ENCODE measurements at places on chromosomes 4 and X.

DNA sequence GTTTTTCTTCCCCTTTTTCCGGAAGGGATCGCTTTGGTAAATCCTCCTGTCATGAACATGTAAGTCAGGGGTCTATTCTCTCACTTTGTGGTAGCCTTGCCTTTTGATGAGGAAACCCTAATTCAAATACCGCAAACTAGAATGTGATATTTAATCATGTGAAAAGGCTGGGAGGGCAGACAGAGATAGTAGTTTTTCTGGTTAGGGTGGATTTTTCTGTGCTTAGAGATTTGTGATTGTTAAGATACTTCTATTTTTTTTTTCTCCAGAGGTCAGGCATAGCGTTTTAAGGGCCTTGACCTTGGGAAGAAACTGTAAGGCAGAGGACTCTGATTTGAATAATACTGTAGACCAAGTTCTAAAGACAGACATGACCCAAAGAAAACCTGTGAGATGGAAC lies 41.8 kb upstream of the PACRGL start:
- no peak for DNase-seq

GRCh38 chr4:16894406-16894805 lies 4.0 kb downstream of the LDB2 start:
- no peak for DNase-seq

DNA sequence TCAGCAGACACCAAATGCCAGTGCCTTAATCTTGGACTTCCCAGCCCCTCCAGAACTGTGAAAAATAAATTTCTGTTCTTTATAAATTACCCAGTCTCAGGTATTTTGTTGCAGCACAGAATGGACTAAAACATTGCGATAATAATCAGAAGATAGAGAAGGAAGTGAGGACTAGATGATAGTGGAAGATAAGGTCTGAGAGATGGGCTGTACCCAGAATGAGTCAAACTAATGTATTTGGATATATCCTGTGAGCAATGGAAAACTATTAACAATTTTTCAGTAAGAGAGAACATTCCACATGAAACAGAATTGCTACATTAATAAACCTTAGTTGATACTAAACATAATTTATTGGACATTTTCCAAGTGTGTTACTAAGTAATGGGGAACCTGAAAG lies 93.3 kb downstream of the FANCB start:
- DNase-seq: no peak

DNA sequence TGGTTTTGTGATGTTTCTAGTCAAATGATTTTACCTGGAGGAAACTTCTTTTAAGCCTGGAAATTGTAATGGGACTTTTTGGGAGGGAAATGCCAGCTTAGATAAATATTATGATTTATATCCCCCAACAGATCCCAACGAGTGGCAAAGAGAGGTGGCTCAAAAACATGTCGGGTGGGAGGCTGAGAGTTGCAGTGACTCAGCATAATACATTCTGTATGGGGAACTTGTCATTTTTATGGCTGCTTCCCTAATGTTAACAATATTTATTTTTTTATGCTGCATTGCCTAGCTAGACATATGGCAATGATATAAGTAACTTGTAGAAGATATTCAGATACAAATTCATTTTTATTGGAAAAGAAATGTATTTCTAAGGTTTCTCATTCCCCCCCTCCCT lies 219.0 kb downstream of the ARHGAP10 start:
- no peak for DNase-seq

GRCh38 chr4:140789759-140790158 lies 33.6 kb upstream of the TBC1D9 start:
- DNase-seq: no peak

DNA sequence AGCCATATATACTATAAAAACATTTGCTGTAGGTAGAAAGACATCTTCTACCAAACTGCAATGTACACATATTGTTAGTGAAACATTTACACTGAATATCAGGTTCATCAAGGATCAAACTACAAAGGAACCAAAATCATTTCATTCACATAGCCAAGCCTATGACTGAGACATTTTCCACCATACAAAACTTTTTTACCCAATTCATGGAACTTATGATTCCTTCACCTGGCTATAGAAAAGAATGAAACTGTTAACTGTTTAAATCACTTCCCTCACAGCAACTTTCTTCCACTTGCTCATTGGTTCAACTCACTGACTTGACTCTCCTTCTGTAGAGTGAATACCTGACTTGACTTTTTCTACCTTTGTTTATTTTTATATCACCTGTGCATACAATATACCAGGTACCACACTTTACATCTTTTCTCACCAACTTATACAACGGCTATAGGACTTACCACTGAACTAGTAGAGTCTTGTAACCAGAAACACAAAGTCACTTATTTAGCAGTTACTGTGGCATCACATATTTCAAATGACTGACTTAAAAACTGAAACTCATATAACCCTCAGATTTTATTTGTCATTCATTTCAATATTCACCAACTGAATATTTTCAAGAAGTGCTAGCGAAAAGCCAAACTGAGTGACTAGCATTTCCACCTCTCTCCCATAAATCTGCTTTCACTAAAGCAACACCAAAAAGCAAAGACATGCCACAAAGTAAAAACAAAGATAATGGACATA lies 30.9 kb downstream of the CAMK2D start:
- DNase-seq: no peak
